T-helper 17 cell (primary cell): ENCODE measurements at places on chromosomes 5 and 9. TPM values are rescaled to one million over a fixed set of nuclear protein-coding genes. Genes with fewer than 3 reads are reported as not detected.

RAB24 gene
- total RNA-seq, result 8.8 TPM

GTF3C5 gene
- total RNA-seq, result 46.6 TPM

SIT1 gene
- total RNA-seq, result 33.9 TPM

SPDL1 gene
- total RNA-seq, result 5.5 TPM

POC5 gene
- total RNA-seq, result 11.1 TPM

DIAPH1 gene
- 256 TPM for total RNA-seq

DRD1 gene
- not detected for total RNA-seq

FOXI1 gene
- not detected for total RNA-seq

CNOT6 gene
- total RNA-seq, result 22.0 TPM
